ENCODE measurements at places on chromosomes 4 and X.

DNA sequence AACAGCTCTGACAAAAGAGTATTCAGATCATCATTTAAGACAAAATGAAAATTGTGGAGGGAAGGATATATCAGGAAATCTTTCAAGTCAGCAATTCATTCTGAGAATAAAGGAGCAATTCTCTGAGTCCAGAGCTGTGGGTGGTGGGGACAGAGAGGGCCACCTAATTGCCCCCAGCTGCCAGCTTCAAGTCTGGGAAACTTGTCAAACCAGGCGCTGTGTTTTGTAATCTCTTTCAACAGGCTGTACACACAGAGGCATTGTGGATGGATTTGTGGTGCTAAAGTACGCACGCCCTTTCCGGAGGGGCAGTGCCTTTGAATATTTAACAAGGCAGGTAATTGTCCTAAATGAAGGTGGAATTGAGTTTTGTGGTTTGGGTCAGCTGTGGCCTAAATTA is 591.1 kb upstream of the BOD1L1 start:
- no peak for DNase-seq

DNA sequence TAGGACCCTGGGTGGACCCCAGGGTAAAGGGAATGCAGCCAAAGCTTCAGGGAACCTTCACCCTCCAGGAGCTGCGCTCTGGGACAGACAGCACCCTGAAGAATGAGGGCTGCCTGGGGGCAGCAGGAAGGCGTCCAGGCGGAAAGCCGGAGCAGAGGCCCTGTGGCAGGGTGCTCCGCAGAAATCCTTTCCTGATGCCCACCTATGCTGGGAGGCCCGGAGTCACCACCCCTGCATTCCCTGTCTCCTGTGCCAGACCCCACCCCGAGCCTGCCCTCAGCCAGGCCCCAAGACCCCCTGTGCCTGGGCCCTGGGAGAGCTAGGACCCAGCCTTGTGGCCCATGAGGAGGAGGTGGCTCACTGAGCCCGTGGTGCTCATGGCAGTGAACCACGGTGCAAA is 1.3 kb upstream of the DGKQ start:
- no peak for DNase-seq

GRCh38 chr4:139207873-139208403 is 30.9 kb upstream of the ELF2 start:
- DNase-seq, result no peak

GRCh38 chr4:120432301-120432860 is 365.7 kb upstream of the MAD2L1 start:
- no peak for DNase-seq

GRCh38 chrX:31126205-31126604 is 54.4 kb upstream of the FTHL17 start:
- DNase-seq, result no peak

DNA sequence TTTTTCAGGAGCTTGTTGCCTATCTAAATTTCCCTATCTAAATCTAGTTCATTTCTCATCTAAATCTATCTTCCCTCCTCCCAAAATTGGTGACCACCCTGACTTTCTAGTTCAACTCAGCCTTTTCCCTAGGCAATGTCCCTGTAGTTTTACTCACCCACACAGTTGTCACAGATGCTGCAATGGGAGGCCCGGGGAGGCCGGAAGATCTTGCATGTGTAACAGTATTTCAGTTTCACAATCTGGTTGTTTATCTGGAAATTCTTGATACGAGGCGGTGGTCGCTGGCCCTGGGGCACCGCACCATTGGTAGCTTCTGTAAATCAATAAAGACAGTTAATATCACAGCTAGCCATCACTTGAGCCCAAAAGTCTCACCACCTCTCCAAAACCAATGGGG is 20.2 kb downstream of the ZDHHC9 start:
- DNase-seq, result no peak

GRCh38 chr4:38060829-38061431 is 100.7 kb downstream of the PTTG2 start:
- DNase-seq, result no peak

DNA sequence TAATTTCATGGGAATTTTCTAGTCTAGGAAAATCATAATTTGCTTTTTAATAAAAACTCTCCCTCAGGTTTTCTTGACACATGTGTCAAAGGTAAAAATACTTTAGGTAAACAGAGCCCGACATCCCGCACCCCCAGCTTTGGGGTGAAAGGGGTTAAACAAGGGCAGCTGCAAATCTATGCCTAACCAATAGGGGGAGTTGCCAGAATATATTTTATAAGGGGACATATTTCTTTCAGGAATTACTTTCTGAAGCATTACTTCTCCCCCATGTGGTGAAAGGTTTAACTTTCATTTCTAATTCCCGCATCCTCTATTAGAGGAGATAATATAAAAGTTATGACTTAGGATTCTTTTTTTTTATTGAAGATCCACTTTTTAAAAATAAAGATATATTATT is 53.9 kb upstream of the HEPH start:
- DNase-seq, result no peak

GRCh38 chrX:662126-662525 is 31.5 kb downstream of the SHOX start:
- no peak for DNase-seq
